ENCODE measurements at places on chromosomes 4 and X.

DNA sequence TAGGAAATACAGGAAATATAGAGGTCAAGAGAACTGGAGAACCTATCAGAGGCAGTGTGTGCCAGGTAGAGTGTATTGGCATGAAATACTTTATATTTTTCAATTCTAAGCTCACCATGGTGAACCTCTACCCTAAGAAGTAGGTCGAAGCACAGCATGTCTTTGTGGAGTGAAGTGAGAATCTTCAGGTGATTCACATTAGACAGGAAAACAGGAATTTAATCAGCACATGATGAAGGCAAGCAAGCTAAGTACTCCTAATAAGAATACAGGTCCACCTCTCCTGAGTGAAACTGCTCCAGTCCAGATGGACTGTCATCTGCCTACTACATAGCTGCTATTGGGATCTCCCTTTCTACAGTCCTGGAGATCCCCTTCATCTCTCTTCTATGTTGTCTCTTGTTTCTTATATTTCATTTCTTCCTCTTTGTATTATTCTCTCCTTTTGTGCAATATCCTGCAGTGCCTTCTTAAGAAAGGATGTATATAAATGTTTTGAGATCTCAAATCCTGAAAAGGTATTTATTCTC is 159.0 kb downstream of the LRBA start:
- no peak for DNase-seq

- no peak for DNase-seq
Observed at GRCh38 chr4:26351685-26352084, 30.9 kb downstream of the RBPJ start.

DNA sequence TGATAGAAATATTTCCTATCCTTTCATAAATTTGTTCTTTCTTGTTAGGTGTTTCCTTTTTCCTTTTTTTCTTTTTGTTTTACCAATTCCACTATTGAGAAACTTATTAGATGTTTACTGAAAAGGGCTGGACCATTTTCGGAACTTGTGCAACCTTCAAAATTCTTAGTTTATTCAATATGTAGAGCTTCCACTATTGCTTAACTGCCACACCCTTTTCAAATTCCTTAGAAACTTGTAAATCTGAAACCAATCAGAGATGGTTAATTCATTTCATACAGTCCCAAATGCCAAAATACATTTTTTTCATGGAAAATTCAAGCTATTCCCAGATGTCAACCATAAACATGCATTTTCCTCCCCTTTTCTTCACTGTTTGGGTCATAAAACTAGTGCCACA is 66.1 kb upstream of the SLC39A8 start:
- no peak for DNase-seq

DNA sequence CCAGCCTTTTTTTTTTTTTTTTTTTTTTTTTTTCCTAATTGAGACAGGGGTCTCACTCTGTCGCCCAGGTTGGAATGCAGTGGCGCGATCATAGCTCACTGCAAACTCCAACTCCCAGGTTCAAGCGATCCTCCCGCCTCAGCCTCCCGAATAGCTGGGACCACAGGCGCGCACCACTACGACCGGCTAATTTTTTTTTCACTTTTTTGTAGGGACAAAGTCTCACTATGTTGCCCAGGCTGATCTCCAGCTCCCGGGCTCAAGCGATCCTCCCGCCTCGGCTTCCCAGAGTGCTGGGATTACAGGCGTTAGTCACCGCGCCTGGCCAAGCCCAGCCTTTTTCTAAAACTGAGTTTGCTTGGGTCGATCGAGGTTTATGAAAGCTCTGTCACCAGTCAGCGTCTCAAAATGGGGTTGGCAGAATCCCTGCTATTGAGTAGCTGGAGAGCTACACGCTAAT is 1.3 kb upstream of the OTUD5 start:
- no peak for DNase-seq

DNA sequence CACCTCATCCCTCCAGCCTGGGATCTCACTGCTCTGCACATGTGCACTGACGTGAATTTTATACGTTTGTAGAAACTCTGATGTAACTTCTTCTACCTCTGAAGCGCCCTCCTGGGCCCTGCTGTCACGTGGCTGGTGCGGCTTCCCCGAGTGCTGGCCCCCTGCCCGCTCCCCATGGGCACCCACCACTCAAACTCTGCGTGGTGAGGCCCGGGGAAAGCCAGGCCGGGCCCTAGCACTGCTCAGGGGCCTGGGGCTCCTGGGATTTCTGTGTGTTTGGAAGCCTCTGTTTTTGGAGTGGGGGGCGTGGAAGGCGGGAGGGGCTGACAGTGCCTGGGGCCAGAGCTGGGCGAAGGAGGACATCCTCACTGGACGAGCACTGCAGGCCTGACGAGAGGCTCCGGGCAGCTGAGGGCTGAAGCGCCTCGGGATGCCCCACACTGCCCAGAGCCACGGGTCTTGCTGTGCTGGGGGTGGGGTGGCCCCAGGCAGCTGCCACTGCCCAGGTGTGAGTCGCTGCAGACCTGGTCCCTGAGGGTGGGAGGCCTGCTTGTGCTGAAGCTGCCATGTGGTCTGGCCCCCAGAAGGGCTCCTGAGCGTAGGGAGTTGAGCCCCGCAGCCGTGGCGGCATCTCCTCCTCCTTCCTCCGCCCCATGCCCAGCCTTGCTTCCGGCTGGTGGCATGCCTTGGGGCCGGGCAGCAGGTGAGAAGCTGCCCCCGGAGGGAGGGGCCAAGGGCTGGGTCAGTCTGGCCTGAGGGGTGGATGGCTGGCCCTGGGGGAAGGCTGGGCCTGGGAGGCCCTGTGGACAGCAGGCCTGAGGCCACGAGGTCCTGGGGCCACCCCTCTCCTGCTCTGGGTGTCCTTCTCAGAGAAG is 7.7 kb downstream of the NAT8L start:
- no peak for DNase-seq

DNA sequence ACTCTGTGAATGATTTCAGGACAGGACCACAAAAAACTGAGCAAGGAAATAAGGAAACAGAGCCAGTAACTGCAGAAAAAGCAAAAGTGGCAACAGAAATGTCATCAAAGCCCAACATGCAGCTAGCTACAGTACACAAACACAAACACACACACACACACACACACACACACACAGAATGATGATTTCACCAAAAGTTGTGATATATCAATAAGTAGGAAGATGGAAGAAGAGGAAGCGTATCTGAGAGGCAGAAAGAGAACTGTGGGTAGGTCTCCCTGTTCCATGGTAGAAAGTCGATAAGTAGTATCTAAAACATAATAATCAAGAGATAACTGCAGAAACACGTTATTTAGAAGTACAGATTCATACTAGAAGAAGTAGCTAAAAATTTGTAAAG is 148.3 kb downstream of the MGST2 start:
- DNase-seq, result no peak

DNA sequence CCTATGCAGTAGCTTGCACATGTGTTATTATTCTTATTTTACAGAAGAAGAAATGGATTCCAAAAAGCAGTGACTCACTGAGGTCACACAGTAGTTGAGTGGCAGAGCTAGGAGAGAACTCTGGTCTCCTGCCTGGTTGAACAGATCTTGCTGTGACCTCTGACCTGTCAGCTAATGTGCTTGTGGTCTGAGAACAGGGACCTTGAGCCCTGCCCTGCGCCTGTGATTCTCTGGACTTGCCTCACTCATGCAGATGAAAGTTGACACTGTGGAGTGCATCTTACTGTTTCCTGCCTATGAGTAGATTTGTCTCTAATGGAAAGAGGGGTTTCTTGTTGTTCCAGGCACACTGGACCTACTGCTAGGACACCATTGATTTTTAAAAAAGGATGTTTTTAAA is 32.3 kb downstream of the ETNPPL start:
- DNase-seq, result no peak

GRCh38 chr4:104896660-104897645 is 249.7 kb upstream of the TET2 start:
- no peak for DNase-seq

GRCh38 chr4:156420623-156421022 is 467.0 kb upstream of the CTSO start:
- no peak for DNase-seq

- DNase-seq, result no peak
Observed at GRCh38 chr4:181138116-181138515, 1105.1 kb upstream of the TENM3 start.

GRCh38 chr4:172109466-172109865 is 296.3 kb downstream of the GALNTL6 start:
- DNase-seq, result no peak

- no peak for DNase-seq
Observed at GRCh38 chr4:78311306-78311705, 240.3 kb upstream of the ANXA3 start.

- DNase-seq, result no peak
Observed at GRCh38 chrX:20527558-20528011, 260.9 kb upstream of the RPS6KA3 start.

DNA sequence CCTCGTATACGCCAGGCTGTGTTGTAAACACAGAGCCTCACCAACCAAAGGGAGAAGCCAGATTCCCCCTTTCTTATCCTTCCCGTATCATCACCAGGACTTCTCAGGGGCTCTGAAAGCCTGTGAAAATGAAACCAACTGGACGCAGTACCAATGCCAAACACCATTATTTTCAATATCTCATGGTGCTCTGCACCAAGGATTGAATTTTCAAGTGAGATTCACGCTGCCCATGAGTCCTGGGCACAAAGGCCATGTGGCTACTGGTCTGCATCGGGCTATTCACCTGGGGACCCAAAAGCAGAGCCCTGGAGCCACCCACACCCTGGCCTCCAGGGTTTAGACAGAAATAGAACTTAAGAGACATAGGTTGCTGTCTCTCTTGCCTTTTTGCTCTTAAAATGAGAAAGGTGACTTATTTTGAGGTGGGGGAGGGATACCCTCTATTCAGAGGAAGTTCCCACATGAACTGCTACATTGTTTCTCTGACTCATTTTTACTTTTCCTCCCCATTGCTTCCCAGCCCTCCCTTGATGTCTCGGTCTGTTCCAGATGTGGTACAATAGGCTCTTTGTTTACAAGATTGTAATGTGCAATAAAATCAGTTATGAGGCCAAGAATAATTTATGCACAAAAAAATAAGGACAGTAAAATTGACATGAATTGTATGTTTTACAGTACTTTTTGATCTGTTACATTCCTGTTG is 55.4 kb downstream of the MAML3 start:
- no peak for DNase-seq

- DNase-seq, result no peak
Observed at GRCh38 chrX:68686097-68686977, 38.9 kb downstream of the STARD8 start.

DNA sequence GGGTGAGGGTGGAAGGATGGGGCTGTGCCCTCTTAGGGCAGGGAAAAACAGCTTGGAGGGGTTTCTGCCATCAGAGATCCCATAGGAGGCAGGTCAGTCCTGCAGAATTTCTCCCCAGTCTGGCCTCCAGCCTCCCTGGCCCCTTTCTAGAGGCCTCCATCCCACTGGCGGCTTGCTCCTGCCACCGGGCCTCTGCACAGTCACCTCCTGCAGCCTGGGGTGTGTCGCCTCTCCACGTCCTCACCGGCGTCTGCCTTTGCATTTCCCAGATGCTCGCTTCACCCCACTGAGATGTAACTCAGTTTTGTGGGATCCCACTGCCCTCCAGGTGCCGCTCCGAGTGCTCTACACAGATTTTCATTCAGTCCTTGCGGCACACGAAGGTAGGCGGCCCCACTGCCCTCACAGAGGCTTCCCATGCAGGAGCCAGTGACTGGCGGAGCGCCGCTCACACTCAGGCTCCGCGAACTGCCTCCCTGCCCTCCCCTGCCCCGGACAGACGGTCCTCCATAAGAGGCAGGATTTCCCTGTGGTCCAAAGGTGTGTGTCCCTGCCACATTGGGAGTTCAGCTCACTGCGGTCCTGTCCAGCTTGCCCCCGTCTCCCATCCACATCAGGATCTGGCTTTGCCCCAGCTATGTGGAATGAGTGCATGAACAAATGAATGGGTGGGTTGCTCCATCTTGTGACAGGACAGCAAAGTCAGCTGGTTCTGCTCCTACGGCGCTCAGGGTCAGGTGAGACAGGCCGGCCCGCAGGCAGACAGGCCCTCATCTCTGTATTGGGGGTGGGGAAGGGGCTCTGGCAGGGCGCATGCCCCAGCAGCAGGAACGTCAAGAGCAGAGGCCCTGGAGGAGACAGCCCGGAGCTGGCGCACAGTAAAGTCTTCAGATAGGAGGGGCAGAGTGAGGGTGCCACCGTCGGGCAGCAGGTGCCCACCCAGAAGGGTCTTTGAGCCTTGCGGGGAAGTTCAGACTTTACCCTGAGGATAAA is 2.7 kb upstream of the TMEM271 start:
- no peak for DNase-seq

GRCh38 chr4:1290165-1290977 is 680 bp downstream of the MAEA start:
- no peak for DNase-seq

- DNase-seq, result no peak
Observed at GRCh38 chr4:167642250-167642649, 408.0 kb upstream of the SPOCK3 start.

- DNase-seq, result no peak
Observed at GRCh38 chrX:154748712-154749339, 2.1 kb downstream of the GAB3 start.

- DNase-seq, result no peak
Observed at GRCh38 chr4:4836044-4836443, 23.4 kb upstream of the MSX1 start.

DNA sequence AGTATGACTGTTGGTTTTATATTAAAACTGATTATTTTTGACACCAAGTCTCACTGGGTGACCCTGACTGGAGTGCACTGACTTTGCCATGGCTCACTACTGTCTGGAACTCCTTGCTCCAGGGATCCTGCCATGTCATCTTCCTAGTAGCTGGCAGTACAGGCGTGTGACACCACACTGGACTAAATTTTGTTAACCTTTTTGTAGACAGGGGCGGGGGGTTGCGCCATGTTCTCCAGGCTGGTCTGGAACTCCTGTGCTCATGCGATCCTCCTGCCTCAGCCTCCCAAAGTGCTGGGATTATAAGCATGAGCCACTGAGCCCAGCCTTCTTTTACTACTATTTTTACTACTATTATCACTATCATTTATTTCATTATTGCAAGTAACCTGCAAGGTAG is 8.9 kb downstream of the XAGE1A start:
- DNase-seq, result no peak

DNA sequence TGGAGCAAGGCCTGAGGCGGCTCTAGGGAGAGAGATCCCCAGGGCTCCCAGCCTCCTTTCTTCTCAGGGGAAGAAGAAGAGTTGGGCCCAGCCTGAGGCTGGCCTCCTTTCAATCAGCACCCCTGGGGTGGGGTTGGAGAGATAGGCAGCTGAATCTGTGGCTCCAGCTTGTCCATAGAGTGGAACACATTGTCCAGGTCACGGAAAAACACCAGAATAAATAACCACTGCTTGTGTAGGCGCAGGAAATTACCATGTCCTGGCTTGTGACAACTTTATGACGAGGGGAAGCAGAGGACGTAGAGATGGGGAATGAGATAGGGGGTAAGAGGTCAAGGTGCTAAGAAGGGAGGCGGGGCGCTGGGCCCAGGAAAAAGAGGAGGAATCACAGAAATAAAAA is 80.8 kb upstream of the EFNB1 start:
- no peak for DNase-seq

DNA sequence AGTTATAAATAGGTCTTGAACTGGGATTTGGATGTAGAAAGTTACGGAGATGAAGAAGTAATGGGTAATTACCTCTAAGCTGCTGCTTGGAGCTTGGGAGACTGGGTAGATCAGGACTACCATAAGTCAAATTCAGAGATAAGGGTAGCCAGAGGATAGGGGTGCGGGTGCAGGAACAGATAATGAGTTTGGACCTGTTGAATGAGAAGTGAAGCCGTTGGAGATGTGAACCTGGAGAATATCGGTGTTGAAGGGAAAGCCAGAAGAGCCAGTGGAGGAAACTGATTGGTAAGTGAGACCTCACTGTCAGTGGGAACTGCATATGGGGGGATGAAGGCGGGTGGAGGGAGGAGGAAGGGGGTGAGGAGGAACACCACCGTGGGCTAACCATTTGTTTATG is 618 bp upstream of the FOXO4 start:
- no peak for DNase-seq

Data from activated T-helper 1 cell treated with anti-CD3 and anti-CD28 coated beads, Interleukin-2, amount 50 U/mL, for 16 hours (primary cell).